ENCODE measurements at places on chromosomes 5 and 9.

DNA sequence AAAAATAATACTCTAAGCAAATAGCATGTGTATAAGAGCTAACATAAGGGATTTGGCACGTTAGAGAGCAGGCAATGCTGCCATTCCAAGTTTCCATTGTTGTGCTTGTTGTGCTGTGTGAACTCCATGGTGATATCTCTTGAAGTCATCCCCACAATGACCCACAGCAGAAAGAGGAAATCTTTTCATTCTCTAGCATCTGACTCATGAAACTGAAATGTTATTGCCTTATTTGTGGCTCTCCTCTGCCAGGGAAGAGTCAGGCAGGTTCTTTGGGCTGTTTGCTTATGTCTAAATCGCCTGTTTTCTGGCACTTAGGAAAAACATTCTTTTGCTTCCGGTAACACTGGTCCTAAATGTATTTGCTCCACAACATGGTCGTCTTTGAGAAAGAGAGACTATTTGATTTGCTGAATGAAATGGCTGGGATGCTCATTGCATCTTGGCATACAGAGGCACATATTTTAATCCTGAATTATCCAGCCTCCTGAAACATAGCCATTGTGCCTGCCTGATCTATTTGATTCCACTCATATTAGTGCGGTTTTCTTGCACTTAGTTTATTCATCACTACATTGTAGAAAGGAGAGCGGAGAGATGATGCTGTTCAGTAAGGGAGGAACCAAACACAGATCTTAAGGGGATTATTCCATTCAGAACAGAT, 188.8 kb downstream of the CSNK1G3 start:
- peak; percentile 93 for DNase-seq

DNA sequence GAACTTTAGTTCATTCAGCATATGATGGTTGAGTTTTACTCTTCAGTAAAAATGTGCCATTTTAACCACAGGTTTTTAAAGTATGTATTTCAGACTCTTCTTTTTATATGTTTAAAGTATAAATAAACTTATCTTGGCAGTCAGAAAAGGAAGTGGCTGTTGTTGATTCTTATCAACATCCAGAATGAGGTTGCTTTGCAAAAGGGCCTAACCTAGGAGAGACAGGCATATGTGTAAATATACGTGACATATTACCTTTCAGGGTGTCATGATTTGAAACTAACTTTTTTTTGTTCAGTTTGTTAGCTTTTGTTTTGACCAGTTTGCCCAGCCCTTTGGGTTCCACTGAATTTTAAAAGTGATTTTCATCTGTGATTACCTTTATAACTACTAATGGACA, 7.4 kb downstream of the SMARCA2 start:
- no peak for DNase-seq

DNA sequence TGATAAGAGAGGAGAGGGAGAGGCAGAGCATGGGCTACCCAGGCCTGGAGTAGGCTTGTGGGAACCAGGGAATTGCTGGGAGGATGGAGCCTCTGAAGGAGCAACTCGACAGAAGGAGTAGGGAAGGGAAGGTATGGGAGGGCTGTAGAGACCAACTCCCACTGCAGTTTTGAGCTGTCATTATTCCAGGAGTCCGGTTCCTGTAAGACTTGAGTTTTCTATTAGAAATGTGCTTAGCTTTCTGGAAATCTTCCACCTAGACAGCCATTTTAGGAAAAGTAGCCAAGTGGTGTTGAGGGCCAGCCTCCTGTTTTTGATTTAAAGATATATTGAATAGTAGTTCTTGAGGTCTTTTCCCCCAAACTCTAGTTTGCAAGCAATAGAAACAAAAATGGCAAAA, 323.5 kb downstream of the LRRC70 start:
- no peak for DNase-seq

DNA sequence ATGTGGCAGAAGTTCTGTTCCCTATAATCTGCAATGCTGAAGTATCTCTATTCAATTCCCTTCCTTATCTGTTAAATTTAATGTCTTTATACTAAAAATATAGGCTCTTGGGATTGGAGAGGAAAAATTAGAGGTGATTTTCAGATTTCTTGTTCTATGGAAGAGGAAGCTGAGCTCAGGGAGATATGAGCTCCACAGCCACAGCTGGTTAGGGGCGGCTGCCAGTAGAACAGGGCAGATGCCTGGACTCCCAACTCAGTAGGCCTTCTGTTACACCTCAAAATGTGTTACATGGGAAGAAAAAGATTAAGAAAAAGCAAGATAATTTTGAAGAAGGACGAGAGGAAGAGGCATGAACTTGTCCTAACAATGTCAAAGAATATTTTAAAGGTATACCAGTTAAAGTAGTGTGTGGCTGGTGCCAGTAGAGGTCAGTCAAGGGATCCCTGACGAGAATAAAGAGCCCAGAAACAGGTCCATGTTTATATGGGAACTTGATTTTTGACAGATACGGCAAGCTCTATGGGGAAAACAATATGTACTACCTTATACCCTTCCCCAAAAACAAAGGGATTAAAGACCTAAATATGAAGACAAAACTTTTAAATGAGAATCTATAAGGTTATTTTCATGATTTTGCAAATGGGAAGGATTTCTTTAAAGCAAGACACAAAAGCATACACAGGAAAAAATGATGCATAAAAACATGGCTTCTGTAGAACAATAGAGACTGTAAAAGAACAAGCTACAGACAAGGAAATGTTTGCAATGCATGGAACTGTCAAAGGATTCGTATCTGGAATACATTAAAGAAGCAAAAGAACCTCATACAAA, 28.7 kb downstream of the DNAJC21 start:
- DNase-seq = no peak

DNA sequence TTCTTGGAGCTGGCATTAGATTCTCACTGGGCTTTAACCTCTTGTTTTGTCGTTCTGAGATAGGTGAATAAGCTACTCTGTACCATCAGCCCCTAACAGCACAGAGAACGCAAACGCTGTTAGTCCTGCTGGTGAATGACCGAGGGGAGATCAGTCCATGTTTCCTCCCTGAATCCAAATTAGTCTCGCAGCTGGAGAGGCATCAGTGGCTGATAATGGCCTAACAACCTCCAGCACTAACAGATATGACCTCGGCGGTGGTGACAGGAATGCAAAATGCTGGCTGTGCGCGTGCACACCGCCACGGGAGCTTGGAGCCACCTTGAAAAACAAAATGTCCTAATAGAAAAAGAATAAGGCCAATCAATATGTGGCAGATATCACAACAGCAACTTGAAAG, 77.6 kb upstream of the IRX1 start:
- DNase-seq = no peak

GRCh38 chr9:130918826-130919558, 20.1 kb downstream of the FIBCD1 start:
- DNase-seq = no peak

GRCh38 chr5:8570528-8570927, 701.6 kb downstream of the MTRR start:
- DNase-seq = no peak

DNA sequence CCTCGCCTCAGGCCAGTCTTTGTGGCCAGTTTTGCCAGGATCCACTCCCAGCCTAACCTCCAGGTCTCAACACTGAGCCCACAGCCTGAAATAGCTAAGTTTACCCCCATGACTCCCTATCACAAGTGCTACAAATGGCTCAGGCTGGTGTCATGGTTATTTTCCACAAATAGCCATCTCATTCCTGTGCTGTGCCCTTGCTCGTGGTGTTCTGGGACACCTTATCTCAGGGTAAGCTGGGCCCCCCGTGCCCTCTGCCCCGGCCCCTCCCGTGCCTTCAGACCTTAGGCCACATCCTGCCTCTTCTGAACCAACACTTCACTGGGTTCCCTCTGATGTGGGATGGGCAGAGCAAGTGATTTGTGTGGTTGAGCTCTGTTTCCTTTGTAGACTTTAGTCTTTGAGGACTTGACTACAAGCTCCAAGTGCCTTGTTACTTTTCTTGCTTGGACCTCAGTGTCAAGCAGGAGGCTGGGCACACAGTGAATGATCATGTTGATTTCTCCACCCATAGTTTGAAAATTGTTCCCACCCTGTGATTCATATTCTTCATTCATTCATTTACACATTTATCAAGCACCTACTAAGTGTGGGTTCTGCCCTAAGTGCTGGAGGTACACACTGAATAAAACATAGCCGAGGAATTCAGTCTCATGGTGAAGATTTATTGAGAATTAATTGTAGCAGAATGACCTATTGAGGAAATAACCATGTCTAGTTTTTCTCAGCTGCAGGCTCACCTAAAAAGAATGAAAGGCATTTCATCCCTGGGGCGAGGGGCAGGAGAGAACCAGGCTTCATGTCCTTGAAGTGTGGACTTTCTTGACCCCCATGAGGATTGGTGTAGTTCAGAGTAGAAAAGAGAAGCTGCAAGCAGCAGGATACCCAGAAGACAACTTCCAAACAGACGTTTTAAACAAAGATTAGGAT, 84.5 kb upstream of the CTNNA1 start:
- DNase-seq = no peak

GRCh38 chr9:92095236-92095635, 20.0 kb downstream of the SPTLC1 start:
- DNase-seq = no peak

DNA sequence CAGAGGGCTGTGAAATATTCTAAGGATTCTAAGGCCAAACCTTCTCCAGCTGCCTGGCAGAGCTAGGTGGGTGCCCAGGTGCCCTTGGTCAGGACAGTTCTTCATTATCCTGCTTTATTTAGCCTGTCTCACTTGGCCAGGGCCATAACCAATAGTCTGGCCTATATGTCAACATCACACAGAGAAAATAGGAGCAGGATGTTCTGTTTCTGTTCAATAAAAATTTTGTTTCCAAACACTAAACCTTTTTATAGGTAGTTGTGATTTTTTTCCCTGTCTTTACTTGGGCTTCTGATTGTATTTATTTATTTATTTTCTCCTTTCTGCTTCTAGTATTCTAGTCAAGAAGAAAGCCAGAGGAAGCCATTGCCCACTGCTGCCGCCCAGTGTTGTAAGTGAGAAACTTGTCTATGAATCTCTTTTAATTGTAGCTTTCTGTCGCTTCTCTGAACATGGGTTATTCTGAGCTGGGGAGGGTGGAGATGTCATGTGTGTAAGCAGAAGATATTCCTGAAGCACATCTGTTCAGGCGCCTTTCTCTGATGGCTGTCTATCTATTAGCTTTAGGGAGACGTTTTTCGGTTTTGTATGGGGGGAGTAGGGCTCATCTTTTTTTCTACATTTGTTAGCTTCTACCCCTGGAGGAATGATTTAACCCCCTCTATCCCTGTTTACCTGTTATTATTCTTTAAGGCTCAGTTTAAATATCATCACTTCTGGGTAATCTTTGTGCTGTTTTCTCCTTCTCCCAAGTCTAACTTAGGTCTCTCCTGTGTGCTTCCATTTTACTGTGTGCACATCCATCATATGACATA, 97.1 kb downstream of the UNC13B start:
- no peak for DNase-seq

DNA sequence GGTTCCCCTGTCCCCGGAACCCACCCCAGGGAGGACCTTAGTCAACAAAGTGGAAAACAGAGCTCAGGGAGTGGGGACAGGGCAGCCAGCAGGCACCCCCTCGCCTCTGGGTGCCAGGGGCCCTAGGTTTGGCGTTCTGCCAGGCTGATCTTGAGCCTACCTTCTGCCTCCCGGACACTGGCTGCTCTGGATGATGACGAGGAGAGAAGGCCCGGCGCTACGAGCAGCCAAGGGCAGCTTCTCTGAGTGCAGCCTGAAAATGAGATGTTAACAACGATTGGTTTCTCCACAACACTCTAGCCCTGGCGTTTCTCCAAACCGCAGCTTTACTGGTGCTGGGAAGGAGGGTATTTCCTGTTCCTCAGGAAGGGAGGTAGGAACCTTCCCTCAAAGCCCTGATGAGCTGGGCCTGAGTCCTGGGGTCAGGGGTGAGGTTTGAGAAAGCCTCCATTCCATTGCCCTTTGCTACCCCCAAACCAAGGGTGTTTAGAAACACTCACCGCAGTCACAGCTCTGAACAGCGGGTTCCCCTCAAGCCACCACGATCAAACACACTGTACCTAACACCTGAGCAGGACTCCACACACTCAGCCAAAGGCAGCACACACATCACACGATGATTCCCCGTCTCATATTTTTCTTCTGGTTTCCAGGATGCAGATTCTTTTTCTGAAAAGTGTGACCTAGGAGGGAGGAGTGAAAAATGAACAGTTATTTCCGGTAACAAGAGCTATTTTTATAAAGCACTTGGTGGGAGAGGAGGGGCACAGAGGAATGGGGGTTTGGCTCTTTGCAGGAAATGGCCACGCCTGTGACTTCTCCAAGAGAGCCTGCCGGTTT, at the start of gene STING1:
Gene STING1 (minus strand): TSS at position 709 of the 840 bp plus-strand sequence. CDS start 1,054 bp downstream, outside the sequence.
- DNase-seq = peak; percentile 95

- DNase-seq = no peak
Observed at GRCh38 chr5:53164478-53165165, 55.1 kb upstream of the MOCS2 start.

GRCh38 chr5:118996098-118996497, 7.8 kb upstream of the DTWD2 start:
- DNase-seq = no peak

DNA sequence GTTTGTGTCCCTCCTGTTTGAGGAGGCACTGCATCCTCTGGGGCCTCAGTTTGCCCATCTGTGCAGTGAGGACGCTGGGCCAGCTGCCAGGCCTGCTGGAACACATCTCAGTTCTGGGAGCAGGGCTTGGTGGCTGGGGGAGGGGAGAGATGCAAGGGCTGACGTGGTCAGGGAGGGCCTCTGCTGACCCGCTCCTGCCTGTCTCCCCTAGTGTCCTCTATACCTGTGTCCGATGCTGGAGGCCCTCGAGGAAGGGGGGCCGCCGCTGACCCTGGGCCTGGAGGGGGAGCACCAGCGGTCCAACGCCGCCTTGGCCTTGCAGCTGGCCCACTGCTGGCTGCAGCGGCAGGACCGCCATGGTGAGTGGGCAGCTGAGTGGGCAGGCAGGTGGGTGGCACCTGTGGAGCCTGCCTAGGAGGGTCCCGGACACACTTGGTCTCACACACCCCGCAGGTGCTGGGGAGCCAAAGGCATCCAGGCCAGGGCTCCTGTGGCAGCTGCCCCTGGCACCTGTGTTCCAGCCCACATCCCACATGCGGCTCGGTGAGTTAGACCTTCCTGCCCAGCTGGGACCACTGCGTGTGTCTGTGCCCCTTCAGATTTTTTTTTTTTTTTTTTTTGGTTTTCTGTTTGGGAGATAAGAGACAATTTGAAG, 5.8 kb downstream of the FPGS start:
- no peak for DNase-seq

All from HS-5 (cell line).